ENCODE measurements at places on chromosomes 4 and X. TPM values are rescaled to one million over a fixed set of nuclear protein-coding genes. Genes with fewer than 3 reads are reported as not detected.

DNA sequence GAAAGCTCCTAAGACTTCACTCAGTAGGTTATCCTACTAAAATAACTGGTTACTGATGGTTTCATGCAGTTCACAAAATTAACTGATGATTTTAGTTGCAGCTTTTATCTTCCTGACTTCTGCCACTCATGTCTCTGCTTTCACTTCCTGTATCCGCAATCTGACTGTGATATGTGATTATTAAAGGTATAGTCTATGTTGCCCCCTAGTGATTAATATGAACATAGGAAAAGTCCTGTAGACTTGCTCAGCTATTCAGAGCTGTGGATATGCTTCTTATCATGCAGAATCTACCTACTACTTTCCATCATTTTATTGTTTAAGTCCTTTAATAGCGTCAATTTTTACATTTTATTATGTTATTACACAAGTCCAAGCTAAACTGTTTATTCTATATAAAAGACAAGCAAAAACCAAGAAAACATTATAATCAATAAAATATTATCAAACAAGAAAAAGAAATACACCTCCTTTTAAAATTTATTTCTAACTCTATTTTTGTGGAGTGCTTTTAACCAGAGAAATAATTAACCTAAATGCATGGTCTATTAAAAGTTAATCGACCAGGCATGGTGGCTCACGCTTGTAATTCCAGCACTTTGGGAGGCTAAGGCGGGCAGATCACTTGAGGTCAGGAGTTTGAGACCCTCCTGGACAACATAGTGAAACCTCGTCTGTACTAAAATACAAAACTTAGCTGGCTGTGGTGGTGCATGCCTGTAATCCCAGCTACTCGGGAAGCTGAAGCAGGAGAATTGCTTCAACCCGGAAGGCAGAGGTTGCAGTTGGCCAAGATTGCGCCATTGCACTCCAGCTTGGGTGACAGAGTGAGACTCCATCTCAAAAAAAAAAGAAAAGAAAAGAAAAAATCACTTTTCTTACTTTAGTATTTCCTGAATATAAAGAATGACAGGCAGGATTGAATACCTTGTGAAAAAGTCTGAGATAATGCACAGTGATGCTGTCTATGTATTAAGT is 40.4 kb upstream of the TLR2 start:
- H3K27ac ChIP-seq = no peak overlapping the region
- H3K4me1 ChIP-seq = no peaks in the 10 kb centered on the region
- H3K36me3 ChIP-seq = no peaks in the 10 kb centered on the region

DNA sequence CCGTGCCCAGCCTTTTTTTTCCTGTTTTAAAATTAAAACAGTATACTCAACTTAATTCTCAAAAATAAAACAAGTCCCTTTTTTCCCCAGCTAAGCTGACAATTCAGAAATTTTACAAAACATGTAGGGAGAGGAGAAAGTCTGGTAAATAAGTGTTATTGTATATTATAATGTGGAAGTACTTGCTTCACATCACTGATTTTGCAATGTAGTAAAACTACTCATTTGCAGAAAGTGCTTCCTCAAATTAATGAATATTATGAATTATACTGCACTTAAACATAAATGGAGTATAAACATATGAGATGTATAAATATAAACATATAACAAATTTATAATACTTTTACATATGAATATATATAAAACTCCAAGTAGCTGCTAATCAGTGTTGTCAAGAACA is 11.6 kb upstream of the H2AZ1 start:
- H3K4me3 ChIP-seq = no peak overlapping the region
- no peak overlapping the region for H3K27ac ChIP-seq
- H3K27me3 ChIP-seq = no peaks in the 10 kb centered on the region
- no peaks in the 10 kb centered on the region for H3K36me3 ChIP-seq
- no peak for DNase-seq

The SUPT20HL1 gene
- not detected for total RNA-seq

- no peaks in the 10 kb centered on the region for H3K27me3 ChIP-seq
- no peak overlapping the region for H3K27ac ChIP-seq
- H3K36me3 ChIP-seq = no peaks in the 10 kb centered on the region
- no peak for DNase-seq
- H3K4me1 ChIP-seq = no peaks in the 10 kb centered on the region
Measured at GRCh38 chr4:106707776-106708463, 328.2 kb downstream of the DKK2 start.

The TACC3 gene
- total RNA-seq = 10.5 TPM

The PLXNB3 gene
- 1.4 TPM for total RNA-seq

The MAGEB17 gene
- total RNA-seq = 0.20 TPM

GRCh38 chr4:82652062-82652461 is 90.3 kb upstream of the TMEM150C start:
- no peaks in the 10 kb centered on the region for H3K4me1 ChIP-seq
- no peak for DNase-seq
- H3K27me3 ChIP-seq = no peaks in the 10 kb centered on the region
- H3K36me3 ChIP-seq = no peaks in the 10 kb centered on the region
- H3K27ac ChIP-seq = no peak overlapping the region

GRCh38 chr4:6435010-6435409 is 37.4 kb downstream of the PPP2R2C start:
- H3K4me3 ChIP-seq = no peak overlapping the region
- H3K4me1 ChIP-seq = no peaks in the 10 kb centered on the region
- no peak overlapping the region for H3K27ac ChIP-seq
- H3K27me3 ChIP-seq = no peaks in the 10 kb centered on the region
- H3K36me3 ChIP-seq = no peaks in the 10 kb centered on the region
- DNase-seq = no peak

- no peak overlapping the region for H3K4me3 ChIP-seq
- no peak overlapping the region for H3K27ac ChIP-seq
- no peaks in the 10 kb centered on the region for H3K27me3 ChIP-seq
Measured at GRCh38 chr4:124178449-124179021, 534.0 kb downstream of the ANKRD50 start.

GRCh38 chrX:19867411-19867732 is 20.0 kb downstream of the SH3KBP1 start:
- H3K27me3 ChIP-seq = no peaks in the 10 kb centered on the region
- H3K27ac ChIP-seq = no peak overlapping the region
- H3K4me3 ChIP-seq = no peak overlapping the region
- DNase-seq = no peak

The TMPRSS11E gene
- total RNA-seq = 1.8 TPM

The CHIC1 gene
- 15.9 TPM for total RNA-seq

The EVC2 gene
- total RNA-seq = 3.6 TPM

DNA sequence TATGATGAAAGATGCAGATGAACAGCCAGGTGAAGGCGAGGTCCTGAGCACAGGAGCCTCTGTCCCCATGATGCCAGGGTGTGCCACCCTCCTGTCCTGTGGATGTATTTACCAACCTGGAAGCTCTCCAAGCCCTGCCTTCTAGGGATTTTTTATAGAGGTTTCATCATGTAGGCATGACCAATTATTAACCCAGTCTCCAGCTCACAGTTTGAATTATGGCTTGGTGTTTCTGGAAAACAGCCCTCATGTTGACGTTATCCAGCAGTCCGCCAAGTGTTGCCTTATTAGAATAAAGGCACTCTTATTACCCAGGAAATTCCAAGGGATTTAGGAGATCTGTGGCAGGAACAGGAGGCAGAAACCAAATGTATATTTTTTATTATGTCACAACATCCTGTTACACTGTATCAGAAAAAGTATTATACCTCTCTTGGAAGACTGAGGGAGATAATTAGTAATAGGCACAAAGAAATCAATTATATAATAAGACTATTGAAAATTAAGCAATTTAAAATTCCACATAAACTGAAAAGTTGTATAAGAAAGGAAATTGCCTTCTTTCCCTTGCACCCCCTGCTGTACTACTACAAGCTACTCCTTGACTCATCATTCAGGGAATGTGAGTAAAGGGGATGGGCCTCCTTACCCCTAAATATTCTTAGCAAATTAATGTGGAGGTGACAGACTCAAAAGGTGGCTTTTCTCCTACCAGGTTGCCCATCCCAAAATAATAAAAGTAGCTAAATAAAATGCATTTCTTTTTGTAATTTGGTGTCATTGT is 129.6 kb downstream of the ZNF330 start:
- H3K4me1 ChIP-seq = peaks cover 5% of the 10 kb centered on the region
- H3K4me3 ChIP-seq = no peak overlapping the region
- no peak overlapping the region for H3K27ac ChIP-seq
- DNase-seq = peak; percentile 41

The MAOB gene
- 47.0 TPM for total RNA-seq

The MAGEE2 gene
- not detected for total RNA-seq

DNA sequence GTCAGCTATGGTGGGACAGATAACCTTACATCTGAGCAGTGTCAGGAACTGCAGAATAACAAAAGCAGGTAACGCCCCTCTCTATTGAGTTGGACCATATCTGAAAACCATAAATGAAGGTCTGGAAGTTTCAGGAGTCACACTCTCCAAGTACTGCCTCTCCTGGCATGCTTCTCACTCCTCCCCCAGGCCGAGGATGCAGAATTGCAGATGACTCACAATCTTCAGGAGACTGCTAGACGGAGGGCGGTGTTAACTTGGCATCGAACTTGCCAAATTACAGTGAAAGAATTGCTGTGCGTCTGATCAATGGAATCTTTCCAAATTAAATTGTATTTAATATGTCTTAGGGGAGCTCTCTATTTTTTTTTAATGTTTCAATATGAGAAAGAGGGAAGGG is 67.1 kb upstream of the TRIM2 start:
- H3K4me3 ChIP-seq = no peak overlapping the region
- H3K27me3 ChIP-seq = no peaks in the 10 kb centered on the region
- peaks cover 4% of the 10 kb centered on the region for H3K4me1 ChIP-seq
- DNase-seq = peak; percentile 61
- H3K27ac ChIP-seq = no peak overlapping the region

GRCh38 chr4:104491481-104492182 is 3.1 kb downstream of the CXXC4 start:
- H3K4me3 ChIP-seq = peak overlapping the region; percentile 81
- peaks cover 5% of the 10 kb centered on the region for H3K4me1 ChIP-seq
- no peaks in the 10 kb centered on the region for H3K36me3 ChIP-seq

GRCh38 chr4:84512277-84512676 is 13.2 kb upstream of the NKX6-1 start:
- peaks cover 32% of the 10 kb centered on the region for H3K27me3 ChIP-seq
- H3K4me3 ChIP-seq = no peak overlapping the region
- no peaks in the 10 kb centered on the region for H3K4me1 ChIP-seq
- H3K36me3 ChIP-seq = no peaks in the 10 kb centered on the region
- DNase-seq = no peak

DNA sequence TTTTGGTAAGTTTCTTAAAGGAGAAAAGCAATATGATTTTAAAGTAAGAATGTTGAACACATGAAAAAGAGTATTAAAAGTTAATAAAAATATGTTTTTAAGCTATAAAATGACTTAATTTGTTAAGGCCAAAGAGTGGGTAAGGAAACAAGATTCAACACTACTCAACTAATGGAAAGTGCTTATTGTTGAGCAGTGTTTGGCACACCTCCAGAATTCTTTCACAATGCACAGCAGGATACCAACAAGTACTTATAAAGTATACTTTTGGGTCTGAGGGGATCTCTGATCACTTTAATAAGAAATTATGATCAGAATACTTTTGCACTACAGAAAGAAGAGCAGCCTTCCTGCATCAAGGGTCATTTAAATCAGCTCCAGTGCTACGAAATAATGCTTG is 5.9 kb downstream of the LAMP2 start:
- peaks cover 11% of the 10 kb centered on the region for H3K4me1 ChIP-seq
- no peaks in the 10 kb centered on the region for H3K27me3 ChIP-seq
- no peak overlapping the region for H3K4me3 ChIP-seq
- no peaks in the 10 kb centered on the region for H3K36me3 ChIP-seq
- no peak overlapping the region for H3K27ac ChIP-seq

GRCh38 chrX:71996136-71996535 is 85.5 kb downstream of the NHSL2 start:
- DNase-seq = no peak
- no peaks in the 10 kb centered on the region for H3K4me1 ChIP-seq
- H3K27me3 ChIP-seq = no peaks in the 10 kb centered on the region
- H3K27ac ChIP-seq = no peak overlapping the region
- H3K36me3 ChIP-seq = no peaks in the 10 kb centered on the region
- H3K4me3 ChIP-seq = no peak overlapping the region

The CRMP1 gene
- total RNA-seq = 11.6 TPM

GRCh38 chr4:88962396-88962795 is 94.6 kb downstream of the FAM13A start:
- no peak overlapping the region for H3K4me3 ChIP-seq
- no peaks in the 10 kb centered on the region for H3K36me3 ChIP-seq
- DNase-seq = no peak
- no peaks in the 10 kb centered on the region for H3K27me3 ChIP-seq
- H3K27ac ChIP-seq = no peak overlapping the region

The STEEP1 gene
- total RNA-seq = 23.8 TPM
